ENCODE measurements at places on chromosomes 1 and 21.
A peak's percentile ranks its signal among the peaks of the same experiment; 100 is the strongest.

GRCh38 chr1:24020025-24020424 lies 39.9 kb upstream of the SRSF10 start:
- DNase-seq: no peak

DNA sequence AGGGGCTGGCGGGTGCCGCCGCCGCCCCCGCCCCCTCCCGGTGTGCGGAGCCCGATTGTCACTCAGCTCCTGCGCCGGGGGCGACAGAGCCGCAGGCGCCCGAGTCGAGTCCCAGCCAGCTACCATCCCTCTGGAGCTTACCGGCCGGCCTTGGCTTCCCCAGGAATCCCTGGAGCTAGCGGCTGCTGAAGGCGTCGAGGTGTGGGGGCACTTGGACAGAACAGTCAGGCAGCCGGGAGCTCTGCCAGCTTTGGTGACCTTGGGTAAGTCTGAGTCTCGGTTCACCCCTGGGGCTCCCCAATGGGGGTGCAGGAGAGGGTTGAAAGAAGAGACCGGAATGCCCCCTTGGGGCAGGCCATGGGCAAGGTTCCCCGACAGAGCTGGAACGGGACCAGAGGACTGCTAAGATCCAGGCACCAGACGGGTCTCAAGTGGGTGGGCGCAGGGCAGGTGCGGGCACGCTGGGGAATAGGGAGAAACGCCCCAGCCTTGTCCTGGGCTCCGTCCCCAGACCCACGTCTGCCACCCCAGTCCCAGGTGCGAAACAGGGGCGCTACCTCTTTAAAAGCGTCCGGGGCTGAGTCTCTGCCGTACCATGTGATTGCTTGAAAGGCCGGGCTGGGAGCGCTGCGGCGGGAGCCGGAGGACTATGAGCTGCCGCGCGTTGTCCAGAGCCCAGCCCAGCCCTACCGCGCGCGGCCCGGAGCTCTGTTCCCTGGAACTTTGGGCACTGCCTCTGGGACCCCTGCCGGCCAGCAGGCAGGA lies at the start of gene ADORA1:
Gene ADORA1, plus strand, starts transcription at position 61 of the 765 bp plus-strand sequence. CDS start 1,116 bp downstream, outside the sequence.
- DNase-seq: no peak

DNA sequence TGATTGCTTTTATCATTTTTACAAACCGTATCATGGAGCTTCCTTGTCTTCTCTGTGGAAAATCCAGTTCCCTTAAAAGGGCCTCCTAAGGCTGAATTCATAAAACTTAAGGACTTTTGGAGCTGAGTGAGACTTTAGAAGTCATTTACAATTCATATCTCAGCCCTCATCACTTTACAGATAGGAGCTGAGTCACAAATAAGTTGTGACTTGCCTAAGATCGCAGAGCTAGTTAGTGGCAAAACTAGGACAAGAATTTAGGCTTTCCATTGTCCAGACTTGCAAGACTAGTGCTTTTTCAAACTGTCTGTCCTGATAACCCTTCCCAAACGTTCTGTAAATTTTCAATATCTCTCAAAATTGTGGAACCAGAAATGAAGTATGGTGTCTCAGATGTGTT lies 37.3 kb downstream of the C1orf21 start:
- DNase-seq: no peak

- no peak for DNase-seq
Measured at GRCh38 chr1:65197636-65198035, 49.6 kb downstream of the AK4 start.

DNA sequence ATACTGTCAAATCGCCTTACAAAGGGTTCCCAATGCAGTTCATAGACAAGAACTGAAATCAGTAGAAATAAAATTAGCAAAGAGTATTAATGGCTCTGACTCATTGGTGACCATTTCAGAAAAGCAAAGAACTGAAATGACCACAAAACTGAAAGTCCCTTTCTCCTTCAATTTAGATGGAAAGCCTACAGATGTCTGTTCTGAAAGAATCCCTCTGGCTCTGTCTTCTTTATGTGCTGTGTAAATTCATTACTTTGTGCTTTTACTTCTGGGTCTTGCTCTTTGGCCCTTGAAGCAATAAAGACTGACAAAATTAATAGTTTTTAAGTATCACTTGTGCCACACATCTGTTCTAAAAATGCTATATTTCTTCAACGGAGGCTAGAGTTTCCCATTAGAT lies 62.7 kb upstream of the GPR89A start:
- no peak for DNase-seq

- no peak for DNase-seq
Measured at GRCh38 chr1:32972814-32973428, 8.3 kb upstream of the RNF19B start.

- DNase-seq: peak; percentile 21
Measured at GRCh38 chr1:155126556-155127104, 1.0 kb upstream of the EFNA1 start.

DNA sequence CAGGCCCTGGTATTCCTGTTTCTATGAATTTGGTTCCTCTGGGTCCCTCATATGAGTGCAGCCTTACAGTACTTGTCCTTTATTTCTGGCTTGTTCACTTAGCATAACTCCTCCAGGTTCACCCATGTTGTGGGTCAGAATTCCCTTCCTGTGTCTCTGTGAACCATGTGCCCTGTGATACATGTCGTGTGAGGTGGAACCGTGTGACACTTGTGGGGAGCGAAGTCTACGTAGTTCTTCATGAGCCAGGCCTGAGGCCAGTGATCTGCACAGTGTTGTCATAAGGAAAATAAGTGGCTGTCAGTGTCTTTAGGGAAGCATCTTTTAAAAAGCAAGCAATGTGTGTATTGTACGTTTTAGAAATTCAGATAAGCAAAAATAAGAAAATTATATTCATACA lies 122.8 kb downstream of the GALNT2 start:
- no peak for DNase-seq

- no peak for DNase-seq
Measured at GRCh38 chr1:203369666-203370065, 18.7 kb upstream of the FMOD start.

DNA sequence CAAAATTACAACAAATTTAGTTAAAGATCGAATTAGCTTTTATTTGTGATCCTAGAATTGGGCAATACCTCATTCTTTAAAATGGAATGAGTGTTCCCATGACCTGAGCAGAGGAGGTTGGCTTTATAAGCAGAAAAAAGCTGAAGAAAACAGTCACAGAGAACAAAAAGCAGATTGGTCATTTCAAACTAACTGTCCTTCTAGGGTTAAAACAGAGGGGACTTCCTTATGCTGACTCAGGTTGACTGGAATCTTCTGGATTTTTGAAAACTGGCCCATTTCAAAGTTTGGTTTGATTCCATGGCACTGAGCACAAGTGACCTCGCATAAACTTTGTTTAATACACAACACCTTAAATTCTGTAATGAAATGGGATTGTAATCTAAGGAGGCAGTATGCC lies 17.6 kb downstream of the NFASC start:
- DNase-seq: no peak

DNA sequence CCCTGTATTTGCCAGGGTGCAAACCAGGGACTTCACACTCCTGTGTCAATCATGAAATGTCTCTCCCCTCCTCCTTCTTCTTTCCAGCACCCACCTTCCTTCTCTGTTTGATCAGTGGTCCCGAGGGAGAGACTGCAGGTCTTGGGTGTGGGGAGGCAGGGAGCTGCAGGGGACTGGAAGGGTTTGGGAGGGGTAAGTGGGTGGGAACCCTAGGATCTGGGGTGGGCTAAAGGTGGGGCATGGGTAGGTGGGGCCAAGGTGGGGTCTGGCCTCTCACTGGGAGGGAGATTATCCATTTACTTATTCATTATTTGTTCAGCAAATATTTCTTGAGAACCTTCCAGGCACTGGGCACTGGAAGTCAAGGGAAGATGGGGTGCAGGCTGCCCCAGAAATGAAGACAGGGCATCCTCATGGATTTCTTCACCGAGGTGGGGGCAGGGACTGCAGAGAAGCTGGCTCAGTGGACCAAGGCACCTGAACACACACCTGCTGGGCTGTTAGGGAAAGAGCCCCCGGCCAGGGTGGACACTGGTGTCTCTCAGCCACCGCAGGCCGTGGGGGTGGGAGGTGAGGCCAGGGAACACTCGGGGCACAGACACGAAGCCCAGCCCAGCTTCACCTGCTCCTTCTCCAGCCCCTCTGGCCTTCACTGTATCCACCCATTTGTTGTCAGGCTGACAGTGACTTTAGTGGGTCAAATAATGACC lies 193.9 kb upstream of the C1orf174 start:
- DNase-seq: no peak

DNA sequence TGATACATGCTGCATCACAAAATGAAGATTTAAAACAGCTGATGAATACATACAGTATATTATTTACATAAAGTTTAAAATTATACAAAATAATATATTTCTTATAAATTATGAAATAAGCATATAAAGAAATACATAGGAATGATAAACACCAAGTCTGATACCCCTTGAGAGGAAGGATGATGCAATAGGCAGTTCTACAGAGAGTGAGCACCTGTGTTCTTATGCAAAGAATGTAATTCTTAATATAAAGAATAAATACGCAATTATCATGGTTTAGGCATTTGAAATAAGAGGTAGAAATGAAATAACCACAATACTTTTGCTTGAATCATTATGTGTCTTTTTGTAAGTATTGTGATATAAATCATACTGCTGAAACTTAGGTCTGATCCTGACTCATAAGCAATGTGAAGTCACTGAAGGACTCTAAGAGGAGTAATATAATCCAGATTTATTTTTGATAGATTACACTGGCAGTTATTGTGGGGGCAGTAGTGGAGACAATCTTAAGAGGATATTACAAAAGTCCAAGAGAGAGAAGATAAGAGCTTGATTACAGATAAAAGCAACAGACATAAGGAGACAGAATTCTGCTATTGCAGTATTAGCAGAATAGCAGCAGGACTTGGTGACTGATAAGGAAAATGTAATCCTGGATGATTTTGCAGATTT lies 39.0 kb downstream of the TTLL7 start:
- no peak for DNase-seq

- DNase-seq: no peak
Measured at GRCh38 chr1:109719337-109719837, 7.3 kb downstream of the GSTM5 start.

DNA sequence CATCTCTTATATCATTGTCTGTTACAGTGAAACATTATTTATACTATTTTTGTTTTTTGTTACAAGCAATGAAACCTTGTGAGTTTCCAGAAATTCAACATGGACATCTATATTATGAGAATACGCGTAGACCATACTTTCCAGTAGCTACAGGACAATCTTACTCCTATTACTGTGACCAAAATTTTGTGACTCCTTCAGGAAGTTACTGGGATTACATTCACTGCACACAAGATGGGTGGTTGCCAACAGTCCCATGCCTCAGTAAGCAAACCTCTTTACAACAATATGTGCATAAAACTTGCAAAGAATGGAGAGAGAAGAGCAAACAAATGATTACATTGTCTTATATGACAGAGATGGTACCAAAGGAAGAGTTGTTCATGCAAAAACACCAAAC lies 22.4 kb downstream of the CFHR4 start:
- DNase-seq: no peak

DNA sequence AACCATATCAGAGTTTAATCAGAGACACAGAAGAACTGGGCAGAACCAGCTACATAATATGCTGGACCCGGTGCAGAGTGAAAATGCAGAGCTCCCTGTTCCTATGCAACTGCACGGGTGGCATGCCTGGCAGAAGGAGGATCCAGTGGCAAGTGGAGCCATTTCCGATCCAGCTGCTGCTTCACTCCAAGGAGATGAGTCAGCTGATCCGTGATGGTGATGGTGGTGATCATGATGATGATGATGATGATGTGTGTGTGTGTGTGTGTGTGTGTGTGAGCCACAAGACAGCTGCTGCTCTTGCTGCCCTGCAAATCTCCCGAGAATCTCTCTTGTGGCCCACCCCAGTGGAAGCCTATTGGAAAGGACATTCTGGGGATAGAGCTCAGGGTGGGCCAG lies 133.0 kb downstream of the URB2 start:
- no peak for DNase-seq

DNA sequence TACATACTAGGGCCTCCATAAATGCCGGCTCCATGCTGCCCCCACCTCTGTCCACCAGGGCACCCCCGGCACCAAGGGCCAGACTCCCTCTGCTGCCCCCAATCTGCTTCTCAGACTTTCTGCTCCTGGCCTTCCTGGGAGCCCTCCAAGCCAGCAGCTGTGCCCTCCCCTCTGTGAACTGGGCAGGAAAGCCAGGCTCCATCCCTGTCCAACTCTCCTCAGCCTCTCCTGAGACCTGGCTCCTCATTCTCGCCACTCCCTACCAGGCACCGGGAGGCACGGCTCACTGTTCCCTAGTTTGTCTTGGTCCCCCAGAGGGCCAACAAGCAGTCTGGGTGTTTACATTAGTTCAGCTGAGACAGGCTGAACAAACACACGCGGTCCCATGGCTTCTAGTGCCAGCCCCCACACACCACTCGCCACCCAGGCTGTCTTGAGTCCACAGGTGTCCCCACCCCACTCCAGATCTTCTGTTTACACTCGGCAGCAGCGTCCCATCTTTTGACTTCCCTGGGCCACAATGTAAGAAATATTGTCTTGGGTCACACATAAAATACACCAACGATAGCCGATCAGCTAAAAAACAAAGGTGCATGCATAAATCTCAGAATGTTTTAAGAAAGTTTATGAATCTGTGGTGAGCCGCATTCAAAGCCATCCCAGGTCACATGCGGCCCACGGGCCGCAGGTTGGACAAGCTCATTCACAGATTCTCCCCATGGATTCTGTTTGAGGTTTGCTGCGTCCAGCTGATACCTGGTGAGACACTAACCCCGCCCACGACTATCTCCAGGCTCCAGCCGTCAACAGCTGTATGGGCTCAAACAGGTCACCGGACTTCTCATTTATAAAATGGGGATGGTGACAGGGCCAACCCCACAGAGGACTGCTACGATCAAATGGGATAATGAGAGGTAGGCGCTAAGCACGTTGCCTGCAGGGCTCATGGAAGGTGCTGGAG lies 29.5 kb upstream of the ECE1 start:
- no peak for DNase-seq

DNA sequence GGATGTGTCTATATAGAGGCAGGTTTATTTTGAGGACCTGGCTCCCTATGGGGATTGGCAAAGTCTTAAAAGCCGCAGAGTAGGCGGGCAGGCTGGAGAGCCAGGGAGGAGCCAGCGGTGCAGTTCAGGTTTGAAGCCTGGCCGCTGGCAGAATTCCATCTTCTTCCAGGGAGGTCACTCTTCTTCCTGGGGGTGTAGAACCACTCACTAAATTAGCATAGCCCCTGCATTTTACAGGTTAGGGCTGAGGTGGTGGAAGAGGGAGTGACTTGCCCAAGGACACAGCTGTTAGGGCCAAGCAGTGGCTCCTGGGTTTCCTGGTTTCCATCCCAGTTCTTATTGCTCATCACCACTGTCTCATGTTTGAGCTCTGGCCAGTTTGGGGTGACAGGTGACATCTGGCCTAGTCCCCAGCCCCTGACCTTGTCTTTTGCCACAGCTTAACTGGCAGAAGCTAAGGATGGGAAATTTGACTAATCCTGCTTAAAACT lies 1.4 kb downstream of the PINK1 start:
- no peak for DNase-seq

DNA sequence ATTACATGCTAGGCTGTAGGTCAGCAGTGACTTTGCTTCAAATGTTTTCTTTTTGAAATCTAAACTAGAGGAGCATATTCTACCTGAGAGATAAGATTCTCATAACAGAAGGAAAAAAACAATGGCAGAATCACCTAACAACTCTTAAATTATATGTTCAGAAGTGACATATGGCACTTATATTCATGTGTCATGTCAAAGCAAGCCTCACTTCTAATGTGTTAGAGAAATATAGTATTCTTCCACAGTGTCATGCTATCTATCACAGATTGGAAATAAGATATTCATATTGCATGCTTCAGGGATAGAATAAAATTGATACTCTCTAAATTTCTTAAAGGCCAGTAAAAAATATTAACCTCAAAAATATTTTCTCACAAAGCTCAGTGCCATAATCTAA lies 874.6 kb upstream of the PRMT6 start:
- no peak for DNase-seq

Data from activated gamma-delta T cell treated with Interleukin-2 at 50 U/mL for 16 hours (primary cell).